ENCODE measurements at places on chromosomes 4 and X.

GRCh38 chr4:125225806-125226205 is 88.9 kb upstream of the FAT4 start:
- no peak for DNase-seq

DNA sequence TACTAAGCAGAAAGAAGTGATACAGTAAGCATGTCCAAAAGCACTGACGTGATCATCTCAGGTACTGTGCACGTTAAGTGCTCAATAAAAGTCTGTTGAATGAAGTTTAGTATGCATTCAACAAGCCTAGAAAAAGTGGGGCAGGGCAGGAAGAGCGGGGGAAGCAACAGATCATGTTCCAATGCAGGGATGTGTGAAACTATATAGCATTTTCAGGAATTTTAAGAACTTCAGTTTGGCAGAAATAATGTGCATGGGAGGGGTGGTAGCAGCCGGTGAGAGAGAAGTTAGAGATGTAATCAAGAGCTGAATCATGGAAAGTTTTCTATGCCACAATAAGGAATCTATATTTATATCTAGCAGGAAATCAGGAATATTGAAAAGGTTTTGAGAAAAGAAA is 19.2 kb upstream of the CCNA2 start:
- DNase-seq: no peak

DNA sequence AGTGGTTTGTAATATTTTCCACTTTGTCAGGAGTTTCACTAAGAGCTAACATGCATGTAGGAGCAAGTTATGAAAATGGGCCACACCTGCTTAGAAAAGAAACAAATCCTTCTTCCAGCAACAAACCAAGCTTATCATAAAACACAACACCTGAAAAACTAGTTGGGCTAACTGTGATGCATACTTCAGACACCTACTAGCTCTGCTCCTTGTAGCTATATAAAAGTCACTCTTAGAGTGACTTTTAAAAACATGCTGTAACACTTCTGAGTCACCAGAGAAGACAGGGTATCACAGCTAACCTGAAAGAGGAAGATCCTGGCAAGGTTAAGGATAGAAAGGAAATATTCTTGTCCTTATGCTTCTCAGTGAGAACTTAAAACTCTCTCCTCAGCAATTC is 3.6 kb upstream of the SLAIN2 start:
- DNase-seq: no peak

DNA sequence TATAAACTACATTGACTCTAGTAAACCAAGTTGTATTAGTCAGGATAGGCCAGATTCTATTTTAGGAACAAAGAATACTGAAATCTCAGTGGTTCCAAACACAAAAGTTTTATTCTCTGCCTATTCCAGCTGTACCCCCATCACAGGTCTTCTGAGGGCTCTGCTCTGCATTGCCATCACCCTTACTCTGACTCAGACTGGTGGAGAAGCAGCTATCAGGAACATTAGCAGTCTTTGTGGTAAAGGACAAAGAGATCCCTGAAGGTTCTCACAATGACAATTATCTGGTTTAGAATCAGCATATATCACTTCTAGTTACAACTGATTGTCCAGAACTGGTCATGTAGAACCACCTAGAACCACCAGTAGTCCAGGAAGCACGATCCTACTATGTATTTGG is 251.1 kb downstream of the GLUD2 start:
- DNase-seq: no peak

DNA sequence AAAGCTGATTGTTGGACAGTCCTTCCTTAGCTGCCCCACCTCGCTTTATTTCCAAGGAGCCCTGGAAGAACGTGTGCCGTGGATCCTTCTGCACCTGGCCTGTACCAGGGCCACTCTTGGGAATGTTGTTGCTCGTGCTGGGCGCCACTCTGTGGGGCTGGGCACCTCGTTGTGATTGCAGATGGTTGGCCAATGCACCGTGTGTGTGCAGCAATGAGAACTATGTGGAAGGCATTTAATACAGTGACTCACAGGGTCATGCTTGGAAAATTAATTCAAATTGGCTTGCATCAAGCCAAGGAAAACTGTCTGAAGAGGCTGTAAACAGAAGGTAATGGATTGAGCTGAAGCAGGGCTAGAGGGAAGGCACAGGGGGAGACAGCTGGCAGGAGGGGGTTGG is 37.0 kb upstream of the CD99L2 start:
- no peak for DNase-seq

- no peak for DNase-seq
Observed at GRCh38 chr4:104901438-104901837, 245.2 kb upstream of the TET2 start.

GRCh38 chr4:71524756-71525155 is 185.9 kb downstream of the SLC4A4 start:
- DNase-seq: no peak

DNA sequence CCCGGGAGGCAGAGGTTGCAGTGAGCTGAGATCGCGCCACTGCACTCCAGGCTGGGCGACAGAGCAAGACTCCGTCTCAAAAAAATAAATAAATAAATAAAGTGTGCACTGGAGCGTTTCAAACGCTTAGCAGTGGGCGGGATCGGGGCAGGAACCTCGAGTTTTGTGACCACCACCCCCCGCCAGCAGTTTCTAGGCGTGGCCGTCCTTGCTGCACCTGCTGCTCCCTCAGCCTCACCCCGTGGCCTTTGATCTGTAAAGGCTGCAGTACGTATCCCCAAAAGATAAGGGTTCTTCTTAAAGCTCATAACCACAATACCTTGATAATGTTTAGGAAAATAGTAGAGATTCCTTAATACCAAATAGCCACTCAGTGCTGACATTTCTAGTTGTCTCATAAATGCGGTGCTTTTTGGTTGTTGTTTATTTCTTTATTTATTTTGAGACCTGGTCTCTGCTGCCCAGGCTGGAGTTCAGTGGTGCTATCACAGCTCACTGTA is 33.2 kb downstream of the PCGF3 start:
- DNase-seq: no peak

GRCh38 chrX:42241421-42241820 is 318.1 kb upstream of the CASK start:
- no peak for DNase-seq

DNA sequence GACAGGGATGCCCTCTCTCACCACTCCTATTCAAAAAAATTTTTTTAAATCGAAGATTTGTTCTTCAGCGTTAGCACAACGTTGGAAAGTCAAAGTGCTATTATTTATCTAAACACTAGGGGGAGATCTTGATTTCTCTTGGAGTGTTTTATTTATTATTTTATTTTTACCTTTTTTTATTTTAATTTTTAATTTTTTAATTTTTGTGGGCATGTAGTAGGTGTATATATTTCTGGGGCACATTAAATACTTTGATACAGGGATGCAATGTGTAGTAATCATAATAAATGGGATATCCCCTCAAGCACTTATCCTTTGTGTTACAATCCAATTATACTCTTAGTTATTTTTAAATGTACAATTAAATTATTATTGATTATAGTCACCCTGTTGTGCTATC is 37.4 kb upstream of the SLC10A4 start:
- DNase-seq: no peak

- no peak for DNase-seq
Observed at GRCh38 chr4:112118742-112119352, 26.4 kb upstream of the FAM241A start.

DNA sequence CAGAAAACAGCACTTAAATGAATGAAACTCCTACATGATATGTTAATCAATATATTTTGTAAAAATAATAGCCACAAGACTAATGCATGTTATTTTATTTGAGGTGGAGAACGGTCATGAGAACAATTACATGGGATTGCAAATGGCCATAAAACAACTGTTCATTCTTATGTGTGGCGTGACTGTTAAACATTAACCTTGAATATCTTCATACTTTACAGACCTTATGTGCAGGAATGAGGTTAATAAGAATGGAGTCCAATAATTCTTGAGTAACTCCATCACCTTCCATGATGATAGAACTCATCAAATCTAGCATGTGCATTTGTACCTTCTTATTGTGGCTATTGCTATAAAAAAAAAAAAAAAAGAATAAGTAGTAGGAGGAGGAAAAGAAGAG is 55.3 kb downstream of the PDS5A start:
- DNase-seq: no peak

- no peak for DNase-seq
Observed at GRCh38 chr4:140743194-140743931, 12.8 kb downstream of the TBC1D9 start.

DNA sequence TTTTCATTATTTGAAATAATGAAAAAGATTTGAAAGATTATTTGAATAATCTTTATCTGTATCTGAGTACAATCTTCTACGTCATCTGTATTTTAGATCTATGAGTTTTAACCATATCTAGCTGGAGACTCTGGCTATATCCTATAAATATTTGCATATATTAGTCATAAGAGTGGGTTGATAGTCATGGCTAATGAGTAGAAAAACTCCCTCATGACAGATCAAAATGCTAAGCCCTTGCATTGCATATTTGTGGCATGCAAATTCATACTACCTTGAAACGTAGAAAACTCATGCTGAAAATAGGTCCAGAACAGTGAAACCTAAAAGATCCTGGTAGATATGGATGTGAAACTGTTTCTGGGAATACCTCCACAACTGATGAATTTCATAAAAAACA is 291.3 kb downstream of the GALNTL6 start:
- DNase-seq: no peak

DNA sequence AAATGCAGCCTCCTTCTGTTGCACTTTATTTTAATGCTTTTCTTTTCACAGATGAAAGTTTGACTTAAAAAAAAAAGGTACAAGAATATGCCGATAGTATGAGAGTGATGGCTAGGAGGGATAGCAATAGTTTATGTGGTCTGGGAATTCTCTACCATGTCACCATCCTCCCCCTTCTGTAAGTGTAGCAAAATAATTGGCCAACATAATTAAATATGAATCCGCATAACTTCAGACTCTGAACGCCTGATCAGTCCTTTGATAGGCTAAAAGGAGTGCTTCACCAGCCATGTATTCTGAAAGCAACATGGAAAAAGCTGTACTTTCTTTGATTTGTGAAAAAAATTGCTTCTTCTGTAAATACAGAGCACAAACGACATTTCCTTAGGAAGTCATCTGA is 95.7 kb upstream of the TTC29 start:
- DNase-seq: no peak

- DNase-seq: no peak
Observed at GRCh38 chrX:129823522-129823921, 20.2 kb downstream of the ZDHHC9 start.

DNA sequence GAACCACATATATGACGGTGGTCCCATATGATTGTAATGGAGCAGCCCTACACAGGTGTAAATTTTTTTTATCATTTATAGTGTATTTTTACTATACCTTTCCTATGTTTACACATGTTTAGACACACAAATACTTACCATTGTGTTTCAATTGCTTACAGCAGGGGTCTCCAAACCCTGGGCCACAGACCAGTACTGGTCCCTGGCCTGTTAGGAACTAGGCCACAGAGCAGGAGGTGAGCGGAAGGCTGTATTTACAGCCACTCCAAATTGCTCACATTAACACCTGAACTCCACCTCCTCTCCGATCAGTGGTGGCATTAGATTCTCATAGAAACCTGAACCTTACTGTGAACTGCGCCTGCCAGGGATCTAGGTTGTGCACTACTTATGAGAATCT is 201.8 kb upstream of the NDST4 start:
- DNase-seq: no peak

DNA sequence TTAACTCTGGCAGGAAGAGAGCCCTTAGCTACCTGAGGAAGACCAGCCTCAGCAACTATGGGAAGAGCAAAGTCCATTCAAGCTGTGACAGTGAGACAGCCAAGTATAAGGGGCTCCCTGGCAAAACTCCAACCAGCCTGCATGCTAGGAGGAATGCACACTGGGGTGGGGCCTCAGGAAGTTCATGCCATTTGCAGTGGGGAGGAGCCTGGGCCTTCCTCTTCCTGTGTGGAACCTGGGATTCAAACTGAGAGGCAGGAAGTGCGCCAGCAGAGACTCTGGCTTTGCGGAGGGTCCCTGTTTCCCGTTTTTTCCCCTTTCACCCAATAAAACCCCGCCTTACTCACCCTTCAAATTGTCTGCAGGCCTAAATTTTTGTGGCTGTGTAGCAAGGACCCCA is 33.0 kb downstream of the TFDP3 start:
- no peak for DNase-seq

- no peak for DNase-seq
Observed at GRCh38 chr4:172813359-172813923, 355.2 kb upstream of the GALNT7 start.

DNA sequence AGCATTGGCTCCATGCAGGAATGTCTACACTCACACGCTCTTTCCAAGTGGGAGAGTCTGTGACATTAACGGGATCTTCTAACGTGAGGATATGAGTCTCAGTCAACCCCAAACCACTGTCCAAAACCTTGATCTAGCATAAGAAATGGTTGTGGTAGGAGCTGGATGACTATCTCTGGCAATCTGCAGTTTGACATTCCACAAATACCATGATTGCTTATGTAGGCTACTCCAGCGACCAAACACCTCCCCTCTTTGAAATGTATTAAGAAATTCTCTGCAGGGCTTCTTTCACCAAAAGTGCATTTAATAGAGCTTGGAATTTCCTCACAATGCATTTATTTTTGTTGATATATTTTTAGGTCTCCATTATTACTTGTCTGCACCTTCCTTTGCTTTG is 14.1 kb upstream of the STX18 start:
- no peak for DNase-seq

DNA sequence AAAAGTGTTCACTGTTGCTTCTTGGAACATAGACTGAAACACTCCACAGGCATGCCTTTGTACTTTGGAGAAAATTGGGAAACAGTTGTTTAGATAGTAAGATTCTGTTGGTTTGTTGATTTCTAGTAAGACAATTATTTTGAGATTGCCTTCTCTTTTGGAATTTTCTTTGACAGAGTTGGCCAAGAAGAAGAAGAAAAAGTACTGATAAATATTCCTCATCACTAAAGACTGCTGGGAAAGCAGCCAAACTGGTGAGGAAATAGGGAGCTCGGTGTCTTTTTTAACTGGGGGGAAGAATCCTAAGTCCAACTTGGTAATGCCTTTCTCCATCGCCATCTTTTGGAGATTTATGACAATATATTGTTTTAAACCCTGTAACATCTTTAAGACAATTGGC is 370.7 kb downstream of the GPAT3 start:
- DNase-seq: no peak

- DNase-seq: no peak
Observed at GRCh38 chr4:2386717-2387116, 31.7 kb downstream of the ZFYVE28 start.

DNA sequence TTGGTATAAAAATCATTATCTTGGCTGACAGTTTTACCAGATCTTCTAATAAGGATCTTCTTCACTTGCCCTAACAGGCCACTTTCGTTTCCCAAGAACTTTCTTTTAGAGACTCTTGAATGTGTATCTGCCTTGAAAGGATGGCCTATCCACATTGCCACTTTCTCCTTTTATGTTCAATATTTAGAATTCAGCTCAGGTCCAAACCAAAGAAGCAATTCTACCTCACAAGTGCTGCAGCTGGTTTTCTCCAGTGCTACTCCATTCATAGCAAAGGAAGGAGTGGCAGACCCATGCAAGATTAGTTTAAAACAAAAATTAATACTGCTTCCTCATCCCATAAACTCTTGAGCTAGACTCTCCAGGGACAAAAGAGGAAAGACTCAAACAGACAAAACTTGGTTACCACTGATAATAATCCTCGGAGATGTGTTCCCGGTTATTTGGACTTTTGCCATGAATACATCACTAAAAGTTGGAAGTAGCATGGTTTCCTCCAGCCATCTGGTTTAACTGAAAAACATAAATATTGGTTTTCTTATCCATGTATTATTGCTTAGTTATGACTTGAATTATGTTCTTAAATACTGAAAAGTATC is 401.8 kb downstream of the PABPC4L start:
- DNase-seq: no peak

GRCh38 chrX:140920416-140920815 is 82.0 kb upstream of the SPANXB1 start:
- no peak for DNase-seq

GRCh38 chrX:77404419-77404818 is 42.8 kb upstream of the FGF16 start:
- DNase-seq: no peak

Data from GOT3 (cell line).